ENCODE measurements at places on chromosomes 5 and 9.

GRCh38 chr5:102845041-102845440 is 89.9 kb downstream of the PAM start:
- DNase-seq, result no peak

DNA sequence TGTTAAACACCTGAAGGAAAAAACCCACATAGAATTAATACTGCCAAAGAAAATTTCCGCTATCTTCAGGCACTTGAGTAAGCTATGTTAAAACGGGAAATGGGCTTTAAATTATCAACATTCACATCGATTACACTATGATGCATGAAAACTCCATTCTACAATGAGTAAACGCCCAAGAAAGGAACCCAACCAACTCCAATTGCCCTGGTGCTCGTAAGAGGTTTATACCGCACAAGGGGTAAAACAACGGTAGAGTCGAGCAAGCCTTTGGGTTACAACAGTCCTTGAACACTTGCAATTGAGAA is 1.0 kb downstream of the AGTPBP1 start:
- no peak for DNase-seq

- DNase-seq, result no peak
Observed at GRCh38 chr5:103918668-103919367, 356.2 kb upstream of the NUDT12 start.

DNA sequence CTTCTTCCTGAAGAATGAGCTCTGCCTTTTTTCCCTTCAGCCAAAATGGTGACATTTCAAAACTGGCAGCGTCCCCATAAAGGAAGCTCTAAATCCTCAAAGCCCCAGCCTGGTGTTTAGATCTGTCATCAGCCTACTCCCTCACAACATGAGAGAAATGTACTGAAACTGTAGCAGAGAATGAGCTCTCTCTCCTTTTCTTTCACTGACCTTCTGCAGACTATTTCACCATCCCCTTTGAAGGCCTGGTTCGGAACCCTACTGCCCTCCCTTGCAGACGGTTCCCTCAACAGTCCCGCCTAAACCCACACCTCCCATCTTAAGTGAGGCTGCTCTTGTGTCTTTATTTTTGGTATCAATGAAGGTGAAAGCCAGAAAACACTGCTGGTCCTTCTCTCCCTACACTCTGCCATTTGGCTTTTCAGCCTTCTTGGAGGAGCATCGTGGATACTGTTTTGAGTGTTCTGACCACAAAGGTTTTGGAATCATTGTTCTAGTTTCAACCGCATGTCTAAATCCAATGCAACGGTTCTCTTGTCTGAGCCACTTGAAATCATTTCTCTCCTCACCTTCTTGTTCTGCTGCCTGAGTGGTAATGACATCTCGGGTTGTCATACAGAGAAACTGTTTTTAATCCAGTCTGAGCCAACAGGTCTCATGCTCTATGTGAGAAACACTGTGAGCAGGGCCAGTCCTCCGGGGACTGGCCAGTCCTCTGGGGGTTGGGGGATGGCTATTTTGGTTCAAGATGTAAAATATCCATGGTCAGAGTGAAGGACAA is 39.0 kb downstream of the ITK start:
- DNase-seq, result no peak
